ENCODE measurements at places on chromosomes 11 and 22. TPM values are rescaled to one million over a fixed set of nuclear protein-coding genes. Genes with fewer than 3 reads are reported as not detected.

DNA sequence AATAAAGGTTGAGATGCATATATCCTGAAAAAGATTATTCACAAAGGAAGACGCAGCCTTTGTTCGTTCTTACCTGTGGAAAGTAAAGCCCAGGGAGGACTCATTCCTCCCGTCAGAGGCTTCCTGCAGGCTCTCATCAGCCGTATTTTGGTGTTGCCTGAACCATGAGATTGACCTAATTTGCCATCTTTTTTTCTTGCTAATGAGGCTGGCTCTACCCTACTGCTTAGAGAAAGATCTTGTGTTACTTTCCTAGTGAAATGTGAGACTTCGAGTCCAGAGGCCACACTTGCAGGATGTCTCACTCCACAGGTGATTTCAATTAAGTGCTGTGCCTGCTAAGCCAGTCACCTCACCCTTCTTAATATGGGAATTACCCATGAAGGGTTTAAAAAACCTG is 269.9 kb downstream of the NTM start:
- peaks cover 4% of the 10 kb centered on the region for H3K27me3 ChIP-seq
- no peaks in the 10 kb centered on the region for H3K36me3 ChIP-seq
- H3K27ac ChIP-seq, result no peak overlapping the region
- peaks cover 9% of the 10 kb centered on the region for H3K4me1 ChIP-seq
- no peak overlapping the region for H3K4me3 ChIP-seq

DNA sequence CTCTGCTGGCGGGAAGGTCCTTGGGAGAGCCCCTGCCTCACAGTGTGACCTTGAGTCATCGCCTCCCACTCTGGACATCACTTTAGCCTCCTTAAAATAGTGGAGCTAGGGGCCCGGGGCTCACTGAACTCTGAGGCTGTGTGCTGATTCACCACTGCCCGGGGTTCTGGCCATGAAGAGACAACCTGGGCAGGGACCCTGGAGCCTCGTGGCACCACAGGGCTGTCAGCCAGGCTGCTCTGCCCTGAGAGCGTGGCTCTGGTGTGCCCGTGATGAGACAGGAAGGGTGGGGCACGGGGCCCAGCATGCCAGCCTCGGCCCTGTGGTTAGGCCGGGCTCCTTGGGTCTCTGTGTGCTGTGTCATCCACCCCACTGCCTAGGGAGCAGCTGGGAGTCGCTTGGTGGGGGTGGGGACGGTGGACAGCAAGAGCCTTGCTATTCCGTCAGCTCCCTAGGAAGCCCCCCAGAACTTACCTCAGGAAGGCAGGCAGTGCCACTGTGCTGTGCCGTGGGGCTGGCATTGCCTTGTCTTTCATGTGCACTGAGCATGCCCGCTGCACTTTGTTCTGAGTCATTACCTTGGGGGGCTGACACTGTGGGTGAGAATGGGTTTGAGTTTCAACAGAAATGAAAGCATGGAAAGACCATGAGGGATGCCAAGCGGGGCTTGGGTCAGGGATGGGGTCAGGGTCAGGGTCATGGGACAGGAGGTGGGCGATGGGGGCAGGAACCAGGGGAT is 31.7 kb downstream of the TPCN2 start:
- H3K27me3 ChIP-seq, result no peaks in the 10 kb centered on the region
- H3K4me1 ChIP-seq, result peaks cover 23% of the 10 kb centered on the region
- peak overlapping the region; percentile 73 for H3K27ac ChIP-seq
- H3K36me3 ChIP-seq, result peaks cover 5% of the 10 kb centered on the region

DNA sequence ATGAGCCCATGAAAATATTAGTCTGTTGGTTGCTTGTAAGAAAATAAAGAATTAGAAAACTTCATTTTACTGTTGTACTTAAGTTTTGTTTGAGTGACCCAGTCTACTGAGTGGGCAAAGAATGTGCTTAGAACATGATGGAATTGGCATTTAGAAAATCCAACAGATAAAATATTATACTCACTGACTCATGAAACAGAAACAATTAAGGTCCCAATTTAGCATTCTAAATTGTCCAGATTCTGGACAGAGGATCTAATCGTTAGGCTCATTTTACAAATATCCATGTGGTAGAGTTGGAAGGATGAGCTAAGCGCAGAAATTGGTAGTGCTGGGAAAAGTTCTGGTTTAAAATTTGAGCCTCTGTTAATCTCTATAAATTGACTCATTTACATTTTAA is 45.4 kb downstream of the METTL15 start:
- H3K27me3 ChIP-seq, result no peaks in the 10 kb centered on the region
- DNase-seq, result no peak
- peak overlapping the region; percentile 51 for H3K27ac ChIP-seq

DNA sequence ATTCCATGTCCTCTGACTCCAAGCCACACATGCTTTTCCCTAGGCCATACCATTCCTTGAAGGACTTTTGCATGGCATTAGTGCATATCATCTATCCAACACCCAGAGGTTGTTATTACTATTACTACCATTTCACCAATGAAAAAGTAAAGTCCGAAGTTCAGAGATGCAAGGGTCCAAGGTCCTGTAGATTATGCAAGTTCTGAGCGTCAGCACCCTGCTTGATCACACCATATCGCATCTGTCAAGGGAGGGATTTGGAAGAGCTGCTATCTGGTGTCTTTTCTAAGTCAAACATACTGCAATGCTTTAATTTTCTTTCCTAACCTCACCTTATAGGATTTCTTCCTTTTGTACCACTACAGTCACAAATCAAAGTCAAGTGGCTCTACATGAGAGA is 214.7 kb upstream of the CADM1 start:
- H3K36me3 ChIP-seq, result no peaks in the 10 kb centered on the region
- no peak overlapping the region for H3K4me3 ChIP-seq
- no peak for DNase-seq
- H3K27me3 ChIP-seq, result no peaks in the 10 kb centered on the region
- H3K4me1 ChIP-seq, result no peaks in the 10 kb centered on the region
- H3K27ac ChIP-seq, result no peak overlapping the region

DNA sequence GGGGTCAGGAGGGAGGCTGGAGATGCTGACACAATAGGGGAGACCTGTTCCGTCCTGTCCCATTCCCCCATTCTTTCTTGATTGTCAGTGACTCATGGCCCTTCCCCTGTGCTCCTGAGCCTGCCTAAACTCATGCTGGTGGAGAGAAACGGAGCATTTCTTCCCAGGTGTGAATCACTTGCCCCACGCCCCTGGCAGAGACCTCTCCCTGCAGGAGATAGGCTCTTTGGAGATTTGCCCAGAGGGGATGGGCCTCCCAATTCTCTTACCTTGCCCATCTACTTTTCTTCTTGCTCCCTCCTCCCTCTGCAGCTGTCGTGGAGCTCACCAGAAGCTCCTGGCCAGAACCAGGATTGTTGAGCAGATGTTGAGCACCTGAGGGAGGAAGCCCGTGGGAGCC is 121.9 kb upstream of the OR9Q1 start:
- no peak for DNase-seq
- H3K27me3 ChIP-seq, result no peaks in the 10 kb centered on the region
- no peak overlapping the region for H3K4me3 ChIP-seq
- H3K36me3 ChIP-seq, result no peaks in the 10 kb centered on the region
- H3K27ac ChIP-seq, result no peak overlapping the region
- no peaks in the 10 kb centered on the region for H3K4me1 ChIP-seq

Gene NCR3LG1
- 26.5 TPM for total RNA-seq

DNA sequence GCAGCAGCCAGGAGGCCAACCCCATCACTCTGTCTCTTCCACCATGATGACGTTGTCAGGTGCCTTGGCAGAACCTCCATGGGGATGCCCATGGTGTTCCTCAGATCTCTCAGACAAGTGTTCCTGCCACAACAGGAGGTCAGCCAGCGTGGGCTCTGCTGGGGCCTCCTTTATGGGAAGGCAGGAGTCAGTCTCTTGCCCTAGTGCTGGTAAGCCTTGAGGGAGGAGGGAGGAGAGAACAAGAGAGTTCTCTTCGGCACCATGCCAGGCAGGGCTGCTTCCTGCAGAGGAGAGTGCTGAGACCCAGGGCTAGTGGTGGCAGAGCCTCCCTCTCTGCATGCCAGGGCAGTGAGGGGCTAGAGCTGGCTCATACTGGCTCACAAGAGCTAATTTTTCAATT is 32.5 kb downstream of the GNAZ start:
- no peaks in the 10 kb centered on the region for H3K4me1 ChIP-seq
- H3K27me3 ChIP-seq, result no peaks in the 10 kb centered on the region
- no peak overlapping the region for H3K4me3 ChIP-seq
- H3K36me3 ChIP-seq, result no peaks in the 10 kb centered on the region
- DNase-seq, result no peak
- H3K27ac ChIP-seq, result no peak overlapping the region

Gene APOL4
- total RNA-seq, result 2.9 TPM

GRCh38 chr11:61480261-61480993 is 28.1 kb upstream of the LRRC10B start:
- no peaks in the 10 kb centered on the region for H3K4me1 ChIP-seq
- DNase-seq, result peak; percentile 59
- H3K36me3 ChIP-seq, result no peaks in the 10 kb centered on the region
- H3K4me3 ChIP-seq, result no peak overlapping the region

Gene KRTAP5-9
- not detected for total RNA-seq

DNA sequence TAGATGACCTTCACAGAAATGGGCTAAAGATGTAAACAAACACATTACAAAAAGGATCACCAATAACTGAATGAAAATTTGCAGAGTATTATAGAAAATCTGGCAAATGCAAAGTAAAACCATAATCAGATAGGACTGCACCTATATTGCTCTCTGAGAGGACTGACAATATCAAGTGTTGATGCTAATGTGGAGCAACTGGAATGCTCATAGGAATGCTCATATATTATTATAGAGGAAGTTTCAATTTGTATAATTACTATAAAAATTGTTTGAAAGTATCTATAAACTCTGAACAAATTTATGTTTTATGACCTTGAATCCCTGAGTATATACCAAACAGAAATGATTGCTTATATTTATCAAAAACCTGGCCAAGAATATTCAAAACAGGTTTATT is 18.4 kb upstream of the TEAD1 start:
- H3K4me1 ChIP-seq, result no peaks in the 10 kb centered on the region
- DNase-seq, result no peak
- no peaks in the 10 kb centered on the region for H3K36me3 ChIP-seq
- H3K27ac ChIP-seq, result no peak overlapping the region
- no peak overlapping the region for H3K4me3 ChIP-seq
- no peaks in the 10 kb centered on the region for H3K27me3 ChIP-seq

- no peak overlapping the region for H3K4me3 ChIP-seq
- no peaks in the 10 kb centered on the region for H3K4me1 ChIP-seq
- no peak overlapping the region for H3K27ac ChIP-seq
- no peaks in the 10 kb centered on the region for H3K36me3 ChIP-seq
- H3K27me3 ChIP-seq, result peaks cover 53% of the 10 kb centered on the region
Observed at GRCh38 chr22:41974691-41975290, 5.5 kb downstream of the SEPTIN3 start.

- no peak overlapping the region for H3K4me3 ChIP-seq
- H3K27ac ChIP-seq, result peak overlapping the region; percentile 65
- H3K36me3 ChIP-seq, result peaks cover 8% of the 10 kb centered on the region
- H3K27me3 ChIP-seq, result no peaks in the 10 kb centered on the region
- peak; percentile 90 for DNase-seq
- H3K4me1 ChIP-seq, result peaks cover 24% of the 10 kb centered on the region
Observed at GRCh38 chr11:8652140-8652539, 30.3 kb downstream of the TRIM66 start.

GRCh38 chr22:29587938-29588699 is 7.2 kb upstream of the NIPSNAP1 start:
- peak overlapping the region; percentile 86 for H3K27ac ChIP-seq
- no peaks in the 10 kb centered on the region for H3K27me3 ChIP-seq
- DNase-seq, result peak; percentile 90
- H3K36me3 ChIP-seq, result no peaks in the 10 kb centered on the region
- no peak overlapping the region for H3K4me3 ChIP-seq

DNA sequence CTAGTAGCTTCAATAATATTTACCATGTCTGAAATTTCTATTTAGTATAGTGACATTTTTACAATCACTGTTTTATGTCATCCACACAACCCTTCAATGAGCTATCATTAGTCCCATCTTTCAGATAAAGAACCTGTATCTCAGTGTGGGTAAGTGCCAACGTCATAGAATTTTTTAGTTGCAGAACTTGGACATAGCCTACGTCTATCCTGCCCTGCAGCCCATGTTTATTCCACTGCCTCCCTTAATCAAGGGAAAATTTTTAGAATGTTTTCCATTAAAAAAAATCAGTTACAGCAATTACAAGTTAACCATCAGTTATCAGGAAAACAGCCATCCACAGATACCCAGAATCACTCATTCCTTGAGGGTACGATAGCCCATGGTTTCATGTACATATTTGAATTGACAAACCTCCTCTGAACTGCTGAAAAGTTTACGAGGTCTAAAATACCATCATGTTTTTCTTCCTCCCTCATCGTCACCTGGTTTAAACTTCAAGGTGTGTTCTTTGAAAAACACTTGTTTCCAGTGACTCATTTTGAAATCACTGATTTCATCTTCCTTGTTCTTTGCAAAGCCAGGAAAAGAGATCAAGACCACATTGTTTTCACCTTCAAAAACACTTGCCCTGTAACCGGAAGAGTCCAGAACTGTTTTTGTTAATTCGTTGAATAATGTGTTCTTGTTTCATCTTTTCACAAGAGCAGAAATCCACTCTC is 100.9 kb downstream of the FAM76B start:
- no peaks in the 10 kb centered on the region for H3K36me3 ChIP-seq
- H3K4me1 ChIP-seq, result peaks cover 5% of the 10 kb centered on the region
- DNase-seq, result no peak
- peaks cover 8% of the 10 kb centered on the region for H3K27me3 ChIP-seq
- no peak overlapping the region for H3K4me3 ChIP-seq

DNA sequence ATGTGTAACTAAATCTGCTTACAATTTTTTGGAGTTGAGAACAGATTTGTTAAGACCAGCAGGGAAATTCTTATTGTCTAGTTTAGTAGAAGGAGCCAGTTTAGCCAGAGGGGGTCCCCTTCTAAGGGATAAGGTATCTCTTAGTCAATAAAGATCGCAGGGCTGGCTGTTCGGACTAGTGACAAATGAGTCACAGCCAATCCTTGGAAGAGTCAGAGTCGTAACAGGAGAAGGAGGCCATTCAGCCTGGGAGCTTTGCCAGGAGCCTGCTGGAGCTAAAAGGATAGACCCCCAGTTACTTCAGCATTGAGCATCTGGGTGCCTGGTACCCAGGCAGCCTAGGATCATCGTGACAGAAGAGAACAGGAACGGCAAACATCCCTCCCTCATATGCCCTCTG is 191.6 kb upstream of the ARHGAP20 start:
- no peak overlapping the region for H3K27ac ChIP-seq
- DNase-seq, result no peak
- no peaks in the 10 kb centered on the region for H3K36me3 ChIP-seq
- no peaks in the 10 kb centered on the region for H3K27me3 ChIP-seq
- peaks cover 8% of the 10 kb centered on the region for H3K4me1 ChIP-seq

GRCh38 chr22:17481424-17481823 is 81.9 kb upstream of the SLC25A18 start:
- H3K4me1 ChIP-seq, result no peaks in the 10 kb centered on the region
- H3K4me3 ChIP-seq, result no peak overlapping the region
- H3K36me3 ChIP-seq, result no peaks in the 10 kb centered on the region
- H3K27ac ChIP-seq, result no peak overlapping the region
- no peak for DNase-seq
- H3K27me3 ChIP-seq, result no peaks in the 10 kb centered on the region
